ENCODE measurements at places on chromosomes 6 and 20.

- DNase-seq: peak; percentile 66
These were observed at the start of gene HELZ2 for GRCh38 chr20:63574156-63574828. TSS of gene HELZ2 (minus strand) at chr20:63574239. CDS start at chr20:63572385, 1,854 bp downstream.

DNA sequence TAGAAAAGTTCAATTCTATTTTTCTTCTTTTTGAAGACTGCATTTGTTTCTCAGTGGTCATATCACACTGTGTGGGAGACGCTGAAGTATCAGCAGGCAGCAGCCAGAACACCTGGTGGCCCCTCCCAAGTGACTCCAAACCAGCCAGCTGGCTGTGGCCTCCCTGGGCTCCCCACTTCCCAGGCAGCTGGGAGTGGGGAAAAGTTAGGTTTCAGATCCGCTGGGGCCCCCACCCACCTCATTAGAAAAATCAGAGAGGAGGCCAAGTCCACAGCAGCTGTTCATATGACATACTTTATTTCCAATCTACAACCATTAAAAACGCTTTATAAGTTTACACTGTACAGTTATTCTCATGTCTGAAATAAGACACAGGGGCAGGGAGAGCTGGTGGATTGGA is 3.6 kb upstream of the DSN1 start:
- DNase-seq: no peak

GRCh38 chr20:46897328-46897880 is 2.8 kb downstream of the EYA2 start:
- no peak for DNase-seq

DNA sequence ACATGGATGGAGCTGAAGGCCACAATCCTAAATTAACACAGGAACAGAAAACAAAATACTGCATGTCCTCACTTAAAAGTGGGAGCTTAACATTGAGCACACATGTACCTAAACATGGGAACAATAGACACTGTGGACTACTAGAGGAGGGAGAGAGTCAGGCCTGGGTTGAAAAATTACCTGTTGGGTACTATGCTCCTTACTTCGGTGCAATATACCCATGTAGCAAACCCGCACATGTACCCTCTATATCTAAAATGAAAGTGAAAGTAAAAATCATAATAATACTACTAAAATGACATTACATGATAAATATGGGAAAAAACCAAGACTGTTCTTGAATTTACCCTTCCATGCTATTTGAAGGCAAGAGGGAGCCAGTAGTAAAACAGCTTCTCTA is 1273.8 kb upstream of the ADGRB3 start:
- no peak for DNase-seq

GRCh38 chr6:55040102-55040848 is 134.0 kb upstream of the HCRTR2 start:
- DNase-seq: no peak

GRCh38 chr20:53827292-53828087 is 233.9 kb upstream of the ZNF217 start:
- DNase-seq: no peak

- no peak for DNase-seq
These were observed 26.4 kb upstream of the ZMYND8 start for GRCh38 chr20:47382746-47383415.

GRCh38 chr6:11208854-11209253 is 23.6 kb downstream of the NEDD9 start:
- DNase-seq: no peak

DNA sequence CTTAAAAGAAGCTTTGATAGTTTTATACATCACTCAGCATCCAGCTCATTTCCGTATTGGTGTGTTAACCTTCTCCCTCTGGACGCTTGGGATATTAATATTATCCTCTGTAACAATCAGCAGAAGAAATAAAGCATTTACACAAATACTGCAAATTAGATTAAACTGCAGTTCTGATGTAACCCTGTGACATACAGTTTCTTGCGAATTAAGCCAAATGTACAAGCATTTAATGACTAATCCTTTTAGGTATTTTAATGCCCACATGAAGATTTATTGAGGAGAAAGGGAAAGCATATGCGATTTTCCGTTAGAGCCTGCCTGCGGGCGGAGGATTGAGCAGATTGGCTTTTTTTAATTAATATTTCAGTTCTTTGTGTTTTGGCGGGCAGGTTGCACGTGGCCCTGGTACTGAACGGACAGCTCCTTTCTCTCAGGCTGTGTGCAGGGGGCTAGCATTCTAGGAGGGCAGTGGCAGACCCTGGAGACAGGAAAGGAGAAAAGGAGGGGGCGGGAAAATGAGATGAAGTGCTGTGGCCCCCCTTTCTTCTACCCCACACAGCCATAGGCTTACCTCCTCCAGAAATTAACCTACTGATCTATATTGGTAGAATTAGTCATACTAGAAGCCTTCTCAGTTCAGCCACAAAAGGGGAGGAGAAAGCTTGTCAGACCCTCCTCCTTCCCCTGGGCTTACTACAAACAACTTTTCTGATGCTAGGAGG is 14.1 kb upstream of the TFAP2D start:
- peak; percentile 41 for DNase-seq

- DNase-seq: peak; percentile 34
These were observed 1.3 kb downstream of the MAPK14 start for GRCh38 chr6:36028877-36029324.

Measured in WTC11 (cell line).